Glutamatergic neuron (in vitro differentiated cells): ENCODE measurements at places on chromosomes 2 and 18.

DNA sequence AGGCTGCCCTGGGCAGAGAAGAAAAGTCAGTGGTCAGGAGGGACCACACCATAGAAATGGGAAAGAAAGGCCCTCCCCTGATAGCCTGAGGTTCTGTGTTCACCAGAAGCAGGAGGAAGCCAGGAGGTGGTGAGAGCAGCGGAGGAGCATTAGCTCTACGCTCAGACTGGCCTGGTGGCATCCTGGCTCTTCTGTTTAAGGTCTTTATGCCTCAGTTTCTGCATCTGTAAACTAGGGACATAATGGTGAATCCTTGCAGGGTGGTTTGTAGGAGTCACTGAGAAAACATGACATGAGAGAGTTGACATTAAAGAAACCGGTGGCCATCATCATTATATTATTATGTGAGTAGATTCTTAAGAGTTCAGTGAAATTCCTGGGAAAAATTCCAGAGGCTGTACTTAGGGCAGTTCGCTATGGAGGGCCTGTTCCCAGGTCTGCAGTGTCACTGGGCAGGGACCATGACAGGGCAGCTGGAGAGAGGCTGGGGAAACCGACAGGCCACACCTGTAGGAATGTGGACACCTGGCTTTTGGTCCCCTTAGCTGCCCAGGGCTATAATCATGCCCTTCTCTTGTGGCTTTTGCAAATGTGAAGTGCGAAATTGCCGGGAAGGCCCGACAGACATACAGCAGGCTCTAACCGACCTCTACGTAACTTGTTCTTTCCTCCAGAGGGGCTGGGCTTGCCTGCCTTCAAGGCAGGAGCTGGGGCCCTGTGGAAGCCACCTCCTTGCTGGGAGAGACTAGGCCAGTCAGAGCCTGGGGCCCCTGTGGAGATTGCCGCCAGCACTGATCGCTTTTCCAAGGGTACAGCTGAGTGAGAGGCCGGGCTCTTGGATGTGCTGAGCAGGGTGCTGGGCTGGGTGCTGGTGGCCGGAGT is 31.0 kb downstream of the GLI2 start:
- peak; percentile 8 for DNase-seq

GRCh38 chr2:201909348-201909747 is 103.0 kb downstream of the CDK15 start:
- DNase-seq = no peak

DNA sequence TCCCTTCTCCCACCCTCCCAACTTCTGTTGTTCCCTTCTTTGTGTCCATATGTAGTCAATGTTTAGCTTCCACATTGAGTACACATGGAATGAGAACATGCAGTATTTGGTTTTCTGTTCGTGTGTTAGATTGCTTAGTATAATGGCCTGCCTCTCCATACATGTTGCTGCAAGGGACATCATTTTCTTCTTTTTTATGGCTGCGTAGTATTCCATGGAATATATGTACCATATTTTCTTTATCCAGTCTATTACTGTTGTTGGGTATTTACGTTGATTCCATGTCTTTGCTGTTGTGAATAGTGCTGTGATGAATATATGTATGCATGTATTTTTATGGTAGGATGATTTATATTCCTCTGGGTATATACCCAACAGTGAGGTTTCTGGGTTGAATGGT is 42.0 kb downstream of the NUP35 start:
- no peak for DNase-seq

DNA sequence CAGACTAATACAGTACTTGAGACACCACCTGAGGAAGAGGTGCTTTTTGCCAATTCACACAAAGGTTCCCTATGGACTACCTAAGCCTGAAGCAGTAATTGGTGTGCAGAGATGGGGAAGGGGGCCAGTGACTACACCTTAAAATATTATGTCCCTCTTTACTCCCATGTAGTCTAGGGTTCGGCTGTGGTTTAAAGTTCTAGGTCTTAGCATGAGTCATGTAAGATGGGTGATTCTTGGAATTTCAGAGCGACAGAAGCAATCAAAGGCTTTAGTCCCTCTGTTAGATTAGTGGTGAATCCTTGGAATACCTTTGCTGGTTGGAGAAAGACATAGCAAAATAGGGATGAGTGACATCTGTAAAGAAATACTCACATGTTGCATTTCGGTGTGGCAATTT is 14.3 kb upstream of the CCDC85A start:
- no peak for DNase-seq

GRCh38 chr18:75810961-75811551 is 383.6 kb upstream of the SMIM21 start:
- no peak for DNase-seq

GRCh38 chr18:51537487-51537886 is 340.0 kb upstream of the MEX3C start:
- peak; percentile 34 for DNase-seq

DNA sequence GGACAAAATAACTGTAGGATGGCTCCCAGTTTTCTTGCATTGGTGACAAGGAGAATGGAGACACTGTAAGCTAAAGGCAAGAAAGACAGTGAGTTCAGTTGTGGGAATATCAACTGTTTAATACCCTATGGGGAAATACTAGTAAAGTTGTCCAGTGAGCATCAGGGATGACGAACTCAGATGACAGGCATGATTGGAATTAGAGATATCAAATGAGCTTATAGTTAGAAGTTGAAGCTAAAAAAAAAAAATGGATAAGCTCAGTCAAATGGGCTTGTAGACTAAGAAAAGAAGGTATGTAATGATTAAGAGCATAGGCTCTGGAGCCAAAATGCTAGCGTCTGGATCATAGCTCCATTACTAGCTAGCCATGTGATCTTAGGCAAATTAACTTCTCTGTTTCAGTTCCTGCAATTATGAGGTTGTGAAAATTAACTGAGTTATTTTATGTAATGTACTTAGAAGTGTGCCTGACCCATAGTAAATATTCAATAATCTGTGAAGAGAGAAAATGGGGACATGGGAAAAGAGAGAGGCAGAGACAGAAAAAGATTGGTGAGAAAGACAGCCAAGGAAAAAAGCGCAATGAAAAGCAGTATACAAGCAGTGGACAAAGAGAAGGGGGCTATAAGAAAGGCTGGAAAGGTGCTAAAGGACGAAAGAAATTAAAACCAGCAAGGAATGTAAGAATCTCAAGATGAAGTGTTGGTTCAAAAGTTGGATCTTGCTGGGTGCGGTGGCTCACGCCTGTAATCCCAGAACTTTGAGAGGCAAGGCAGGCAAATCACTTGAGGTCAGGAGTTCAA is 95.7 kb upstream of the SLC39A10 start:
- DNase-seq = no peak

DNA sequence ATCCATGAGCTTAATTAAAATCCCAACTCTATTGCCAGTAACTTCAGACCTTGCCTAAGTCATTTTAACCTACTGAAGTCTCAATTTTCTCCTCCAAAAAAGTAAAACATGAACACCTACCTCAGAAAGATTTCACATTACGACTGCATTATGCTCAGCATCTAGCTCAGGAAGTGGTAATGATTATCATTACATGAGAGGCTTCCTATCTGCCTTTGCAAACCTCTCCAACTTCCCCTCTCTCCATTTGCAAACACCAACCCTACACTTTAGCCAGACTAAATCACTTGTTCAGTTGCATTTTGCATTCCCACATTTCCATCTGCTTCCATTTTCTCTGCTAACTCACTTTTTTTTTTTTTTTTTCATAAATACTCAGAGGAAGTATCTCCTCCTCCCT is 6.8 kb downstream of the SLC38A11 start:
- no peak for DNase-seq

- DNase-seq = no peak
These were observed 4.2 kb downstream of the SP9 start for GRCh38 chr2:174338671-174339560.

DNA sequence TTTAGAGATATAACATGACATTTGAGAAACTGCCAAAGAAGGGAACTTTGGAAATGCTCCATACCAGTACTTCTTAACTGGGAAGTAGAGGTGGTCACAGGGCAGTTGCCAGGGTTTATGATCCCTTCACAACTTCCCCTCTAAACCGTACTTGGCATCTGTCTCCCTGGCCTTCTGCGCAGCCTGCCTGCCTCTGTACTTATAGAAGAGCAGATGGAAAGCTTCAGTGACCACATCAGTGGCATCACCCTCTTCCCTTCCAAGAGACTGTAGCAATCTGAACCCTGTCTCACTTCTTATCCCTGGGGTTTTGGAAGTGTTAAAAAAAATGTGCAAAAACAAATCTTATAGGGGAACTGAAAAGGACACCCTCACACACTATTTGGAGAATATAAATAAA is 64.1 kb downstream of the EIF2AK3 start:
- DNase-seq = peak; percentile 28
